ENCODE measurements at places on chromosomes 7 and 10.

DNA sequence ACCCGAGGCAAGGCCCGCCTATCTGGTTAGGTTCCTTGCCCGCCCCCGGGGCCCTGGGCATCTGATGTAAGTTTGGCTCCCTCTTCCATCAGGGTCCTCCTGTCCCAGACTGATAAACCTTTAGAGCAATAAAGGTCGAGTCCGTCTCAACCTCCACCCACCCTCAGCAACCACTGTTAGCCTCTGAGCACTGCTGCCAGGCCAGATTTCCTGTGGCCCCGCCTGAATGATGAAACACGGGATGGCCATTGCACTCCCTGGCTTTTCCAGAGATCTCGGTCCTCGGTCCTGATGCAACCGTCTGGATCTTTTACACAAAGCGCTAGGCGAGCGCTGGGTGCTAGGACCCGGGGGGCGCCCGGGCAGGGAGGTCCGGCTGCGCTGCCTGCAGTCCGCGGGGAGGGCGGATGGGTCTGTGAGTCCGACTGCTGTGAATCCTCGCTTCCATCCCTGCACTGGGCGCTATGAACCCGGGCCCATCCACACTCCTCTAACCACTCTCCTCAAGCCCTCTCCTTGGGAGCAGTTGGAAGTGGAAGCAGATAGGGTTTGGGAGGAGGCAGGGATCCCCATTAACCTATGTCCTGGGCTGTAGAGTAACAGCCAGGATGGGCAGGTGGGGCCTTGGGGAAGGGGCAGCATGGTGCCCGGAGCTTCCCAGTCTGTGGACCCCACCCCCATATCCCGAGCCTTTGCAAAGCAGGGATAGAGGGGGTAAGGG is 875 bp upstream of the DDIT4 start:
- DNase-seq = peak; percentile 70

DNA sequence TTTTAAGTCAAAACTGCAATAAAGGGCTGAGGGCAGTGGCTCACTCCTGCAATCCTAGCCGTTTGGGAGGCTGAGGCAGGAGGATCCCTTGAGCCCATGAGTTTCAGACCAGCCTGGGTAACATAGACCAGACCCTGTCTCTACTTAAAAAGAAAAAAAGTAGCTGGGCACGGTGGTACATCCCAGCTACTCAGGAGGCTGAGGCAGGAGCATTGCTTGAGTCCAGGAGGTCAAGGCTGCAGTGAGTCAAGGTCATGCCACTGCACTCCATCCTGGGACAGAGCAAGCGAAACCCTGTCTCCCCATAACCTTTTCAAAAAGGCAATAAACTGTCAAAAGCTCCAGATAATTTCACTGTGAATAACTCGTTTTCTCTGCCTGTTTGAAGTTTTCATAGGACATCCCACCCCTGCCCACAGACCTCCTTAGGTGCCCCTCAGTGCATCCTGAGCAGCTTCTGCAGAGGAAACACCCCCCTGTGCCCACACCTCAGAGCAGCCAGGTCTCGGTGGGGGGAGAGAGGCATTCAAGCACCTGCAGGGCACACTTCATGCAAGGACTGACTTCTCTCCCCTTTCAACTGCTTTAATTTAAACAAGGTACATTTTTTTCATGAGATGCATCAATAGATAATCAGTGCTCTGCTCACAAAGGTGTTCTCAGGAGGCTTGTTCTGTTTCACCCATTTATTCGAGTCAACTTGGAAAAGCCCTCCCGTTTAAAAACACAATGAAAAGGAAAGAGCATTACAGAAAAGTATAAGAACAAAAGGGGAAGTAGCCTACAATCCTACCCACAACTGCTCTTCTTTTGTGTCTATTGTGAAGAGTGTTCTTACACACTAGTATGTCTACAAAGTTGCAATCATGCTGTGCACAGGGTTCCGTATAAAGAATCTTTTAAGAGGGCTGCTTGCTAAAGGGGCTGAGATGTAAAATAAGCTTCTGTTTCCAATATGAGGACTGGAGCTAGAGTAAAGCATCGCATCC is 104.9 kb downstream of the KMT2E start:
- peak; percentile 8 for DNase-seq

GRCh38 chr10:18136073-18136791 is 4.0 kb upstream of the CACNB2 start:
- no peak for DNase-seq

- no peak for DNase-seq
Measured at GRCh38 chr10:132063432-132063831, 2.3 kb upstream of the JAKMIP3 start.

DNA sequence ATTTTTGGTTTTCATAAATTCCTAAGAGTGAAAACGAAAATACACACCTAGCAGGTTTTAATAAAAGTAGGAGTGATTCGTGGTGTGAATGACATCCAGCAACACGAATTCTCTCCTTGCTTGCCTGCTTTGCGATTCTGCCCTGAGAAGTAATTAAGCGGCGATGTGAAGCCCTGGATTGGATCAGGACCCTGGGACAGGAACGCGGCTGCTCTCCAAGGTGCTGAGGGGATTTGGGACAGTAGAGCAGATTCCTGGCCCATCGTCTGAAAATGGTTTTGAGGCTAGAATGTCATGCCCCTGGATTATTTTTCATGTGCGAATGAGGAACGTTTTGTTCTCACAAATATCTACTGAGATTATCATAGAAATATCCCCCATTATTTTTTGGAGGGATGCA is 7.8 kb downstream of the NPS start:
- no peak for DNase-seq

DNA sequence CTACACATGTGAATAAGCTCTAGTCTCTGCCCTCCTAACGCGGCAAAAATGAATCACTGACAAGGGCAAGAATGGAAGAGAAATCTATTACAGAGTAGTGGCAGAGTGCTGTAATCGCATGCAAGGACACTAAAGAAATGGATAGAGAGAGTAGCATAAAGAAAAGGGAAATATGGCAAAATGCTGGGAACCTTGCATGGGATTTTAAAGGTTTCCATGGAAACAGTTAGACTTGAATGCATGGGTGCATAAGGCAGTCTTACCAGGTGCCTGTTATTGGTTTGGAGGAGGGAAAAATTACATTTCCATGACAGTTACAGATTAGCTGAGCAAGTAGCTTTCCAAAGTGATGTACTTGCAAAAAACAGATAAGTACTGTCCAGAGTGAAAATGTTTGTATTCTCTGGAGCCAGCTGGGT is 233.4 kb downstream of the PTN start:
- no peak for DNase-seq

DNA sequence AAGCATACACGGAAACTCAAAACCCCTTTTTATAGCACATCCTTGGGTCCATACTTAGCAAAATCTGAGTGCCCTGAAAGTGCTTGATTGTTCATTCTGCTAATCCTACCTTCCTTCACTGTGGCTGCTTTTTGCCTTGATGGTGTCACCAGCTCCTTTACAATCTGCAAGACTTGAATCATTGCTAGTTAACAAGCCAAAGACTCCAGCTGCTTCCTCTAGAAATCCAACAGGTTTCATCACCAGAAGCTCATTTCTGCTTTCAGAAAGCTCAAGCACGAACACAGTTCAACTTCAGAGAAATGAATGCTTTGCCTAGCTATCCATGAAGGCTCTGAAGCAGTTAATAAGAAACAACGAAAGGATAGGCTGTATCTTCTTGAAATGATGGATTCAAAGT is 38.0 kb downstream of the USP6NL start:
- DNase-seq = no peak

GRCh38 chr10:95831076-95831475 is 75.1 kb downstream of the ENTPD1 start:
- no peak for DNase-seq

- no peak for DNase-seq
Measured at GRCh38 chr7:91929463-91929862, 11.2 kb upstream of the AKAP9 start.

- no peak for DNase-seq
Measured at GRCh38 chr10:46290101-46290886, 3.5 kb downstream of the ANTXRL start.

DNA sequence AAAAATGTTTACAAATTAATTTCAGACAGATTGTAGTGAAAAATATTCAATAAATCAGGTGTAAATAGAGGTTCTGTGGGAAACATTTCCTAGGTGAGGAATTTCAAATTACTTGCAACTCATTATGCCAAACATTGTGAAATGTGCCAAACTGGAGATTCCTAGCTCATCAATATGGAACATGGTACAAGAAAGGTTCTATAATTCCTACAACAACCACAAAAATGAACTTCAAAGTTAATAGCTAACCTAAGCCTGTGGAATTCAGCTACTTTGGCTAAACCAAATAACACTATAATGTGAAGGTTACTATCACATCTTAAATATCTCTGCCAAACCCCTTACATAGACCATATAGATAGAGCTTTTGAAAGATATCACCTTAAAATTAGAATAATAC is 223.3 kb upstream of the HGF start:
- DNase-seq = no peak

GRCh38 chr7:43764039-43764761 is 5.7 kb downstream of the BLVRA start:
- peak; percentile 65 for DNase-seq

- no peak for DNase-seq
Measured at GRCh38 chr10:98172073-98172472, 37.6 kb downstream of the R3HCC1L start.

GRCh38 chr10:97442277-97442676 is 3.5 kb downstream of the EXOSC1 start:
- DNase-seq = no peak

- DNase-seq = no peak
Measured at GRCh38 chr7:35736725-35737124, 41.8 kb upstream of the HERPUD2 start.

GRCh38 chr10:48243487-48243886 is 31.0 kb downstream of the FRMPD2 start:
- no peak for DNase-seq

GRCh38 chr7:129908181-129908580 is 44.6 kb downstream of the UBE2H start:
- DNase-seq = no peak

DNA sequence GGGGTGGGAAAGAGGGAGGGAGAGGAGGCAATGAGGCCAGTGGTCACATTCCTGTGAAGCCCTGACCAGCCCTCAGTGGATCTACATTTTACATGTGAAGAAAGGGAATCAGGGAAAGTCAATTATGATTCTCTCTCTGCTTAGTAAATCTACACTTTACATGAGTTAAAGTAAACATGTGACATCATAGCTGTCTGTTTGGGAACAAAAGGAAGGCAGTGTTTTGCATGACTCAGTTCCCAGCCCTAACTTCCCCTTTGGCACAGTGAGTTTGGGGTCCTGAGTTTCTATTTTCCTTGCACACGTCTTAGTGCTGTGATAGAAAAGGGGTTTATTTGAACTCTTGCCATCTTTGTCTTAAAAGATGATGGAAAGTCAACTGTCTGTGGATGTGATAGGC is 615.1 kb downstream of the SDK1 start:
- DNase-seq = no peak

DNA sequence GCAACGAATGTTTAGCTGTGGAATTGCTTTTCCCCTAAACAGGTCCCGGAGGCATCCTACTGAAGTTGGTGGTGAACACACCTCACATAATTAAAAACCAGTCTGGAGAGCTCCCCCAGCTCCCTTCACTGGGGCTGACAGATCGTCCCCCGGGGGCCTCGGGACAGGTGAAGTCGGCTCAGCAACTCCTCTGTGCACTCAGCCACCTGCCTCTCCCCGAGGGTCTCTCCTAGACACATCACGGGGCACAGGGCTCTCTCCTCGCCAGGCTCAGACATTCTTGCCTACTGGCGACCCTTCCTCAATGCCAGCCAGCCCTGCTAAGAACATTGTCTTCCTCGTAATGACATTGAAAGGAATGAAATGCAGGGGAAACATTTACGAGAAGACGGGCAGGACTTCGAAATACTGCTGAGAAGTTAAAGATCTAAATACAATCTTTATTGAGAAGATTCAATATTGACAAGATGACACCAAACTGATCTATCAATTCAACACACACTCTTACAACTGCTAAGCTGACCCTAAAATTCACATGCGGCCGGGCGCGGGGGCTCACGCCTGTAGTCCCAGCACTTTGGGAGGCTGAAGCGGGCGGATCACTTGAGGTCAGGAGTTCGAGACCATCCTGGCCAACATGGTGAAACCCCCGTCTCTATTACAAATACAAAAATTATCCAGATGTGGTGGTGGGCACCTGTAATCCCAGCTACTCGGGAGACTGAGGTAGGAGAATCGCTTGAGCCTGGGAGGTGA is 88.1 kb upstream of the DNAAF5 start:
- no peak for DNase-seq

- peak; percentile 10 for DNase-seq
Measured at GRCh38 chr7:31811650-31812461, 124.8 kb downstream of the PPP1R17 start.

DNA sequence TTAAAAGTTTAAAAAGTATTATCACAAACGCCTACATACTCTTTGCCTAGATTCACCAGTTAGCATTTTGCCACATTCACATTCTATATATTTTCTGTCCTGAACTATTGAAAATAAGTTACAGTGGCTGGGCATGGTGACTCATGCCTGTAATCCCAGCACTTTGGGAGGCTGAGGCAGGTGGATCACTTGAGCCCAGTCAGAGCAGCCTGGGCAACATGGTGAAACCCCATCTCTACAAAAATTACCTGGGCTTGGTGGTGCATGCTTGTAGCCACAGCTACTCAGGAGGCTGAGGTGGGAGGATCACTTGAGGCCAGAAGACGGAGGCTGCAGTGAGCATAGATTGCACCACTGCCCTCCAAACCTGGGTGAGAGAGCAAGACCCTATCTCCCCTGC is 5.3 kb downstream of the ARPC1A start:
- DNase-seq = no peak

DNA sequence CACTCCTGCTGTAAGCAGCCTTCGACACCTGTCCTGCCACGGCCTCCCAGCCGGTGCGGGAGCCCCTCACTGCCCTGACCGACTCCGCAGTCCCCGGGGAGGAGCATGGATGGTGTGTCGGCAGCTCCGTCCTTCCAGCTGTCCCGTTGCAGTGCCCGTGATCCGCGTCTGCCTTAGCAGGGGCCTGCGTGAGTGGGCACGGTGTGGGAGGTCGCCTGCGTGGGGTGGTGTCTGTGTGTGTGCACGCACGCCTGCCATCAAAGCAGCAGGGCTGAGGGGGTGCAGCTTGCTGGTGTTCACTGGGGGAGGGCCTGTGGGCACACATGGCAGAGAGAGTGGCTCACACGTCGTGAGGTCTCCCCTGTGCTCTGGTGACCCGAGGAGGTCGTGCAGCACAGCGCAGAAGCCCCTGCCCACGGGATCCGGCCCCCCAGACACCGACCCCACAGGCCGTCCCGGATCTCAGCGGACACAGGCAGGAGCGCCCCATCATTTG is 10.3 kb downstream of the MAFK start:
- DNase-seq = no peak

- DNase-seq = no peak
Measured at GRCh38 chr7:43700059-43700501, 29.2 kb downstream of the COA1 start.

- DNase-seq = no peak
Measured at GRCh38 chr7:99559175-99559915, 903 bp downstream of the ZNF655 start.

GRCh38 chr7:2143981-2144595 is 88.7 kb downstream of the MAD1L1 start:
- DNase-seq = no peak

- DNase-seq = no peak
Measured at GRCh38 chr7:110698576-110698975, 392.4 kb upstream of the LRRN3 start.

GRCh38 chr10:44030132-44030531 is 354.8 kb downstream of the CXCL12 start:
- DNase-seq = peak; percentile 34

GRCh38 chr7:36188906-36189305 is 35.9 kb downstream of the EEPD1 start:
- no peak for DNase-seq

Data from GM20000 (cell line).